ENCODE measurements at places on chromosomes 7 and 10.
A peak's percentile ranks its signal among the peaks of the same experiment; 100 is the strongest.

GRCh38 chr7:129970816-129971215 is 18.1 kb upstream of the UBE2H start:
- DNase-seq: no peak

DNA sequence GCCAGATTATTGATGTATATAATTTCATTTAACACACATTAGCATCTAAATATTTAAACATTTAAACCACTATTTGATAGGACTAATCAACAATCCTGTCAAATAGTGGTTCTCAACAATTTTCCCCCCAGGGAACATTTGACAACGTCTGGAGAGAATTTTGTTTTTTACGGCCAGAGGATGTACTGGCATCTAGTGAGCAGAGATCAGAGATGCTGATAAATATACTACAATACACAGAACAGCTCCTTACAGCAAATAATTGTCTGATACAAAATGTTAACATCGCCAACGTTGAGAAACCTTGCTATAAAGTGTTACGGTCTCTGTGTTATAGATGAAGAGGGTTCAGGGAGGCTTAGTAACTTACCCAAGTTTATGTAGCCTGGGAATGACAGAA is 25.0 kb upstream of the TMEM229A start:
- no peak for DNase-seq

DNA sequence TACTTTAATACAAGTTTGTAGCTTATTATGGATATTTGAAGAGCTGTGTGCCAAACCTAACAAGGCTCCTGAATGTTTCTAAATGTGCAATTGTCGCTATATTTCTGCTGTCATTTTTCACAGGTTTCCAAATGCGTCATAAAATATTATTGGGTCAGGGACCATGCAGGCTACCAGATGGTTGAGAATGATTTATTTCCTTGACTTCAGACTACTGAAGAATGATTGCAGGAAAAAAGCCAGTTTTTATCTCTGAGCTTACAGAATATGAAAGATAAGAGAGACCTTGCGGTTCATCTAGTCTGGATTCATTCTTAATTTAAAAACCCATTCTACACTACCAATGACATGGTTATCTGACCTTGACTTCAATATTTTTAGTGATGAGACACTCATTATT is 55.2 kb downstream of the TSPAN12 start:
- no peak for DNase-seq

DNA sequence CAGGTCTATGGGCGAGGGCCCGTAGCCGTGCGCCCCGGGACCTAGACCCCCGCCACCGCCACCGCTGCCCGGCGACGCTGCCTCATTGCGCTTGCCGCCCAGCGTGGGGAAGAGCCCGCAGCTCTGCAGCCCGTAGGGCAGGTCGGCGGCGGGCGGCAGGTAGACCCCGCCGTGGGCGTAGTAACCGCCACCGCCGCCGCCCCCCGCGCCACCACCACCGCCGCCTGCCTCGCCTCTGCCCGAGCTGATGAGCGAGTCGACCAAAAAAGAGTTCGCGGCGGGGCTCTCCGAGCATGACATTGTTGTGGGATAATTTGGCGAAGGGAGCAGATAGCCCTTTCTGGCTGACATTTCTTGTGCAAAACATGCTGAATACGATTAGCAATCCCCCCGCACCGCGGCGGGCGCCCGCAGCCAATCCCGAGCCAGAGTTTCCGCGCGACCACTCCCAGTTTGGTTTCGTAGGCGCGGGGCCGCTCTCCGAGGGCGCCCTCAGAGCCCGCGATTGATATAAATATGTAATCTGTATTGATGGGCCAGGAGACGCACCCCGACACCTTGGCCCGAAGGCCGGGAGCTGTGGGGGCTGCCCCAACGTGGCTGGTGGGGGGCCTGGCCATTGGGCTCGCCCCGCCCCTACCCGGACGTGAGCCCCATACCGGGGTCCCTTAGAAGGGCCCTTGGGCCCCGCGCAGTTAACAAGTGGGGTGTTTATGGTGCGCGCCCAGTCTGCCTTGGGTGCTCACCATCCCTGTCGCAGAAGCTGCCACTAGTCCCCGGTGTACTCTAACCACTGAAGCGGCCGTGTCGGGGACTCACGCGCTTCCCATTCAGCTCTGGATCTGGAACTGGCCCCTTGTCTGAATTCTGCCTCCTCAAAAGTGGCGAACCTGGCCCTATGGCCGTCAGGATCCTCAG is at the start of gene HOXA10:
HOXA10 (minus strand) TSS at position 365 of the 918 bp plus-strand sequence; CDS start at position 351, 14 bp downstream.
- peak; percentile 58 for DNase-seq

GRCh38 chr10:103181244-103181643 is 11.8 kb downstream of the NT5C2 start:
- DNase-seq: no peak

- DNase-seq: no peak
Measured at GRCh38 chr10:113716109-113716910, 35.2 kb upstream of the PLEKHS1 start.
